ENCODE measurements at places on chromosomes 4 and X. TPM values are rescaled to one million over a fixed set of nuclear protein-coding genes. Genes with fewer than 3 reads are reported as not detected.

Gene MAP9
- 9.3 TPM for total RNA-seq

Gene GYPA
- total RNA-seq, result not detected

Gene SORCS2
- 28.3 TPM for total RNA-seq

Gene USP27X
- total RNA-seq, result 3.5 TPM

Gene FAM241A
- 1.9 TPM for total RNA-seq

Gene RTL3
- total RNA-seq, result not detected

Gene SPANXC
- total RNA-seq, result not detected

Gene EDA
- 6.9 TPM for total RNA-seq

Gene KCNE5
- total RNA-seq, result 3.4 TPM

- H3K27ac ChIP-seq, result peak overlapping the region; percentile 63
- no peaks in the 10 kb centered on the region for H3K27me3 ChIP-seq
- H3K4me3 ChIP-seq, result peak overlapping the region; percentile 19
- no peaks in the 10 kb centered on the region for H3K4me1 ChIP-seq
Observed at GRCh38 chr4:142567620-142568451, 278.3 kb downstream of the INPP4B start.

DNA sequence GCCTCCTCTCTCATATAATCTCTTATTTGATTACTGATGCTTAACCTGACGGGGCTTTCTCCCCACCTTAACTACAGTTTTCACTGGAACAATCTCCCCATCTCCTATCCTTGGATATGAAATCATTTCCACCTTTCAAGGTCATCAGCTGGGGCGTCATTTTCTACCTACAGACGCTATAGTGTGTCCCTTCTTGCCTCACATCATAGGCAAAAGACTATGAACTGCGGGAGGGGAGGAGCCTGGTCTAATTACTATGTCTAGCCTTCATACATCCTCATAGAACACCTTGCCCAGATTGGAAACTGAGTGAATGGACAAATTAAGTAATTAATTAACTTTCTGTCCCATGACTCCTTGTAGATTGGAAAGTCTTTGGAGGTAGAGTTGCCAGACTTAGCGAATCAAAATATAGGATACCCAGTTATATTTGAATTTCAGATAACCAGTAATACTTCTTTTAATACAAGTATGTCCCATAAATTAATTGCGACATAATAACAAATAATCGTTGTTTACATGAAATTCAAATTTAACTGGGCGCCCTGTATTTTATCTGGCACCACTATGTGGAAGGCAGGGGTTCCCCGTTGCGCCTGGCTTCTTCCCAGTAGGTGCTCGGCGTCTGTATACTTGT lies 752 bp upstream of the ATP6AP2 start:
- no peaks in the 10 kb centered on the region for H3K27me3 ChIP-seq
- DNase-seq, result no peak
- H3K36me3 ChIP-seq, result no peaks in the 10 kb centered on the region
- peak overlapping the region; percentile 85 for H3K27ac ChIP-seq
- H3K4me1 ChIP-seq, result peaks cover 6% of the 10 kb centered on the region

GRCh38 chrX:99782516-99783040 lies 627.5 kb downstream of the PCDH19 start:
- H3K27ac ChIP-seq, result no peak overlapping the region
- no peaks in the 10 kb centered on the region for H3K4me1 ChIP-seq
- H3K36me3 ChIP-seq, result no peaks in the 10 kb centered on the region
- no peak for DNase-seq
- no peak overlapping the region for H3K4me3 ChIP-seq

GRCh38 chrX:20322887-20323286 lies 56.2 kb upstream of the RPS6KA3 start:
- H3K4me1 ChIP-seq, result no peaks in the 10 kb centered on the region
- DNase-seq, result no peak
- H3K36me3 ChIP-seq, result no peaks in the 10 kb centered on the region

DNA sequence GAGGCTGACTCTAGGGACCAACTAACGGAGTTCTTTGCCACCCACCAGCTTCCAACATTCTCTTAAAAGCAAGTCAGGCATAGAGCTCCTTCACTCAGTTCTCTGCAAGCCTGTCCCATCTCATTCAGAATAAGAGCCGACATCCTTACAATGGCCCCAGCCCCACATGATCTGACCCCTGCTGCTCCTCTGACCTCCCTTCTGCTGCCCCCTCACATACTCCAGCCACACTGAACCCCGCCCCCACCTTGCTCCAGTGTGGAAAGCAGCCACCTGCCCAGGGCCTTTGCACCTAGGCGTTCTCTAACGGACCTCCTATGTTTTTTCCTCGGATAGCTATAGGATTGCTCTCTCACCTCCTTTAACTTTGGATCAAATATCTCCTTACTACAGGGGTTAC lies 143.2 kb upstream of the ETNPPL start:
- no peak overlapping the region for H3K4me3 ChIP-seq
- H3K4me1 ChIP-seq, result no peaks in the 10 kb centered on the region
- H3K27me3 ChIP-seq, result no peaks in the 10 kb centered on the region
- H3K27ac ChIP-seq, result no peak overlapping the region

- H3K27me3 ChIP-seq, result no peaks in the 10 kb centered on the region
- no peak overlapping the region for H3K27ac ChIP-seq
- no peak for DNase-seq
Observed at GRCh38 chrX:31679861-31680260, 608.0 kb upstream of the FTHL17 start.

GRCh38 chrX:6738518-6739470 lies 203.9 kb upstream of the VCX3A start:
- H3K36me3 ChIP-seq, result no peaks in the 10 kb centered on the region
- no peak for DNase-seq
- no peaks in the 10 kb centered on the region for H3K4me1 ChIP-seq
- no peaks in the 10 kb centered on the region for H3K27me3 ChIP-seq
- H3K27ac ChIP-seq, result no peak overlapping the region

DNA sequence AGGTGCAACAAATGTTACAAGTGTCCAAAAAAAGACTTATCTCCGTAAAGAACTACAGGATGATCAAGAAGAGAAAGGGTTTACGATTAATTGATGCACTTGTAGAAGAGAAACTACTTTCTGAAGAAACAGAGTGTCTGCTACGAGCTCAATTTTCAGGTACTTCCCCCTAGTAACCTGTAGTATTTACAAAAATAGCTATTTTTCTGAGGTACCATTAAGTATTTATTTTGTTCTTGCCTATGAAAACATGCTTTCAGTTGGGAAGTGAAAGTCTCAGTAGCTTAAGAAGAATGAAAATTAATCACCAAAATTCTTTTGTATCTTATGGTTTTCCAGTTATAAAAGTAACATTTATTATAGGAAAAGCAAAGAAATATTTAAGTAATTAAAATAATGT lies 5.9 kb downstream of the THAP9 start:
- H3K4me3 ChIP-seq, result no peak overlapping the region
- no peaks in the 10 kb centered on the region for H3K4me1 ChIP-seq
- DNase-seq, result no peak
- no peak overlapping the region for H3K27ac ChIP-seq

- H3K27me3 ChIP-seq, result no peaks in the 10 kb centered on the region
- no peak overlapping the region for H3K27ac ChIP-seq
- DNase-seq, result no peak
- no peaks in the 10 kb centered on the region for H3K4me1 ChIP-seq
- no peak overlapping the region for H3K4me3 ChIP-seq
Observed at GRCh38 chrX:29726811-29727210, 488.6 kb upstream of the MAGEB2 start.

- peaks cover 66% of the 10 kb centered on the region for H3K4me1 ChIP-seq
- H3K27ac ChIP-seq, result no peak overlapping the region
- H3K4me3 ChIP-seq, result no peak overlapping the region
Observed at GRCh38 chr4:38677441-38677840, 13.4 kb downstream of the KLF3 start.

- no peak overlapping the region for H3K4me3 ChIP-seq
- H3K27ac ChIP-seq, result no peak overlapping the region
- no peaks in the 10 kb centered on the region for H3K4me1 ChIP-seq
- no peaks in the 10 kb centered on the region for H3K27me3 ChIP-seq
Observed at GRCh38 chrX:147072747-147073146, 258.2 kb upstream of the CXorf51A start.

DNA sequence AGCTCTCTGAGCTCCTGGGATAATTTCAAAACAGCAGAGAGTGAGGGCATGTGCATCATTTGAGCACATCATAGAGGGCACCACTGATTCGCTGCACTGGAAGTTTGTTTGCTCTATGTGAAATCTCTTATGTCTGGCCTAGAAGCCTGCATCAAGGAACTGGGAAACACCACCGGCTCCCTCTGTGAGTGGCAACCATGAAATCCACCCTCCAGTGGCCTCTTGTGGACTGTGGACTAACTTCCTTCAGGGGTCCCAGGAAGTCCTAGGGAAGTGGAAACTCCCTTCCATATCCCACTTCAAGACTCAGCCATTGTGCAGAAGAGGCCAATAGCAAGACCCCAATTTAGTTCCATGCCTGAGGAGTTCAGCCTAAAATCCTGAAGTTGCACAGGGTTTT lies 48.0 kb upstream of the IGFBP7 start:
- H3K27ac ChIP-seq, result no peak overlapping the region
- H3K4me1 ChIP-seq, result no peaks in the 10 kb centered on the region
- no peaks in the 10 kb centered on the region for H3K36me3 ChIP-seq

DNA sequence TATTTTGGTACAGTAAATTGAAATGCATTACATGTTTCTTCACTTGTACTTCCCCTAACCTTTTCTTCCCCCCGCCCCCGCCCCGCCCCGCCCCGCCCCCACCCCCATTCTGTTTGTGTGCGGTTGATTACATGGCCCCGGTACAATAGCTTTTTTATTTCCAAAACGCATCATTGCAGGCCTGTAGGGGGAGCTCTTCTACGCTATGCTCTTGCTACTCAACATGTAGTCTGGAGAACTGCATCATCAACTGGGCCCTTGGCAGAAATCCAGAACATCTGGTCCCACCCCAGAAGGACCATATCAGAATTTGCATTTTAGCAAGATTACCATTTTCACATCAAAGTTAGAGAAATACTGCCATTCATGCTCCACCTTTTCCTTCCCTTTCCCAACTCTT lies 333.3 kb upstream of the DDX53 start:
- H3K36me3 ChIP-seq, result no peaks in the 10 kb centered on the region
- DNase-seq, result no peak
- no peak overlapping the region for H3K27ac ChIP-seq
- no peak overlapping the region for H3K4me3 ChIP-seq
- H3K27me3 ChIP-seq, result no peaks in the 10 kb centered on the region

GRCh38 chrX:14344172-14344940 lies 185.0 kb upstream of the GLRA2 start:
- H3K36me3 ChIP-seq, result no peaks in the 10 kb centered on the region
- no peak overlapping the region for H3K4me3 ChIP-seq

GRCh38 chr4:152619556-152619955 lies 60.2 kb downstream of the TMEM154 start:
- no peaks in the 10 kb centered on the region for H3K4me1 ChIP-seq
- DNase-seq, result no peak
- H3K4me3 ChIP-seq, result no peak overlapping the region
- H3K36me3 ChIP-seq, result no peaks in the 10 kb centered on the region
- no peaks in the 10 kb centered on the region for H3K27me3 ChIP-seq

DNA sequence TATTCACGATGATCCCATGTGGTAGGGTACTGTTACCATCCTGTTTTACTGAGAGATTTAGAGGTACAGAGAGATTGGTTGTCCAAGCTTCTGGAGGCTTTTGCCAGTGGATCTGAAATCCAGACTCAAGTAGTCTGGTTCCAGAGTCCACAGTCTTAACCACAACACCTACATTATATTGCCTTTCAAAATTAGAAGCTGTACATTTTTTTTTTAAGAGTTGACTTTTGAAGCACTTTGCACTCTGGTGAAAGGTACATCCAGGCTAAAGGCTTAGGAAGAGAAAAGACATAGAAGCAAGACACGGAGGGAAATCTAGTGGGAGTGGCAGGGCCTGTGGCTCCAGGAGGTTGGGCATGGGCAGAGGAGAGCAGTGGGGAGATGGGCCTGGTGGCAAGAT lies 122.1 kb downstream of the AFF1 start:
- H3K27me3 ChIP-seq, result no peaks in the 10 kb centered on the region
- H3K36me3 ChIP-seq, result no peaks in the 10 kb centered on the region
- no peak overlapping the region for H3K4me3 ChIP-seq
- DNase-seq, result no peak

- H3K27ac ChIP-seq, result no peak overlapping the region
- H3K36me3 ChIP-seq, result no peaks in the 10 kb centered on the region
- H3K4me1 ChIP-seq, result no peaks in the 10 kb centered on the region
Observed at GRCh38 chr4:88356771-88357170, 21.9 kb upstream of the HERC6 start.

DNA sequence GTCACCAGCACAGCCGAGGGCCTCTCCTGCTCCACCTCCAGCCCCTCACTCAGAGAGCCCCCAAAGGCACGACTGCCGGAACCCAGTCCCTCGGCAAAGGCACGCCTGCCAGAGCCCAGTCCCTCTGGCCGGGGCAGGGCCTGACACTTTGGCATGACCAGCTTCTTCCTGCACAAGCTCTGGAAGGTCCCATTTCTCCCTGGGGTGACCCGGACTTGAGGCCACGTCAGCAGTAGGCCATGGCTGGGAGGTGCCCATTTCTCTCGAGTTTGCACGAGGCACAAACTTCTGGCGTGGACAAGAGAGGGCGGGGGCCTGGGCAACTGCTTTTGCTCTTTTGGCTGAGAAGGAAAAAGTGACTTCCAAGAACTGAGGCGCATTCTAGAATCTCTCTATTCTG lies 62.2 kb upstream of the GPR78 start:
- DNase-seq, result no peak
- no peaks in the 10 kb centered on the region for H3K36me3 ChIP-seq

- H3K4me3 ChIP-seq, result no peak overlapping the region
- no peaks in the 10 kb centered on the region for H3K4me1 ChIP-seq
- no peak overlapping the region for H3K27ac ChIP-seq
- H3K27me3 ChIP-seq, result no peaks in the 10 kb centered on the region
- no peaks in the 10 kb centered on the region for H3K36me3 ChIP-seq
- DNase-seq, result no peak
Observed at GRCh38 chr4:77178560-77178959, 21.6 kb downstream of the CCNG2 start.

DNA sequence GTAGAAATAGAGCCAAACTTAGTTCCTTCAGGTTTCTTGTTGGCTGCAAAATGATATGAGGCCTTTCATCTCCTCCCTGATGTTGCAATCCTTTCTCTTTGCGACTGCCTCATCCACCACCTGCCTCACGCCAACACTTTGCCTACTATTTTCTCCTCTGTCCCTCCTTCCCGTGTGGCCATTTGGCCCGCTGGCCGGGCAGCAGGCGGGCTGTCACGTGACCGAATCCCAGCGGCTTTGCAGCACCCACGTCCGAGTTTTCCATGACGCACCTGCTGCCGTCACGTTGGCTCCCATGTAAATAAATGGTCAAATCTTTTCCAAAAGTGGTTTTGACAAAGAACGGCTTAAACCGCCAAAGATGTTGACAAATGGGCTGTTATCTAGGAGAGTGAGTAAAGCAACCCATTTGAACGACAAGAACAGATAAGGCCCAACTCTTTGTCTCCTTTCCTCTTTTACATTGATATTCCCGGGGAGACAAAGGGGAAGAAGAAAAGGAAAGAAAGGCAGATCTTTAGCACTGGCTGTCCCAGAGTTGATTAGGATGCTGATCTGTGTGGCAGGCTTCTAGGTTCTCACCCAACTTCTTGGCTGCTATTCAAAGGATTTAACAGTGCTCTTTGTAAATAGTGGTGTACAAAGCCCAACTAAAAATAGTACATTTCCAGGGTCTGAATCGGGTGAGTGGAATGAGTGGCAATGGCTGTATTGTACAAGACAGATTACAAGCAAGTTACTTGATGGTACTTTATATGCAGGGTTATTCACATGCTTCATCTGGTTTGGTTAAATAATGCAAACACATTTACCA lies 174.2 kb upstream of the JADE1 start:
- H3K36me3 ChIP-seq, result no peaks in the 10 kb centered on the region
- H3K27me3 ChIP-seq, result no peaks in the 10 kb centered on the region
- no peak overlapping the region for H3K27ac ChIP-seq
- DNase-seq, result peak; percentile 90
- H3K4me1 ChIP-seq, result peaks cover 7% of the 10 kb centered on the region

- H3K36me3 ChIP-seq, result no peaks in the 10 kb centered on the region
- H3K4me3 ChIP-seq, result no peak overlapping the region
- no peaks in the 10 kb centered on the region for H3K4me1 ChIP-seq
- H3K27me3 ChIP-seq, result no peaks in the 10 kb centered on the region
Observed at GRCh38 chrX:29044423-29045184, 457.4 kb downstream of the IL1RAPL1 start.

All from upper lobe of left lung (tissue), 6 donors.